ENCODE measurements at places on chromosomes 5 and 9.
A peak's percentile ranks its signal among the peaks of the same experiment; 100 is the strongest.

DNA sequence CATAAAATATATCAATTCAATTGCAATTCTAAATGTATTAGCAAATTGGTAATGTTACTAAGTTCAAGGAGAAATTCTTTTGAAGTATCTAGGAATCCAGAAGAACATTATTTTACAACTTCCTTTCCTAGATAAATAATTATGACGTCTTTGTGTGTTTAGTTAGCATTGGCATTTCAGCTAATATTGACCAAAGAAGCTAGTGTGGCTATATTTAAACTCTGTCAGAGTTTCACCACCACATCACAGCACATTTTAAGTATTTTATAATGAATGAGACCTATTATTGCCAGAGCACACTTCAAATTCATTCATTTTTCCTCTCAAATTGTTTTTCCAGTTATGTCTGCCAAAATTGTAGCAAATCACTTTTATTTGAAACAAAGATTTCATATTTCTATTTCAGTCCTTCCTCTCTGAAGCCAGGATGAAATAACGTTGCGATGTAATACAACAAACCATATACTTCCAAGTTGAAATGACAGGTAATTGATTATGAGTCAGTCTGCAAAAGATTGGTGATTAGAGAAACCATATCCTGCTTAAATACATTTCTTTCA, 18.9 kb downstream of the PLK2 start:
- no peak for DNase-seq

GRCh38 chr9:91187965-91188344, 173.8 kb downstream of the AUH start:
- DNase-seq, result peak; percentile 45

GRCh38 chr5:132622608-132623007, 35.4 kb upstream of the IL13 start:
- DNase-seq, result no peak

GRCh38 chr9:113488490-113488889, 25.0 kb downstream of the RGS3 start:
- DNase-seq, result peak; percentile 59

Data from right cardiac atrium (tissue), 5 donors.